ENCODE measurements at places on chromosomes 6 and 20.

DNA sequence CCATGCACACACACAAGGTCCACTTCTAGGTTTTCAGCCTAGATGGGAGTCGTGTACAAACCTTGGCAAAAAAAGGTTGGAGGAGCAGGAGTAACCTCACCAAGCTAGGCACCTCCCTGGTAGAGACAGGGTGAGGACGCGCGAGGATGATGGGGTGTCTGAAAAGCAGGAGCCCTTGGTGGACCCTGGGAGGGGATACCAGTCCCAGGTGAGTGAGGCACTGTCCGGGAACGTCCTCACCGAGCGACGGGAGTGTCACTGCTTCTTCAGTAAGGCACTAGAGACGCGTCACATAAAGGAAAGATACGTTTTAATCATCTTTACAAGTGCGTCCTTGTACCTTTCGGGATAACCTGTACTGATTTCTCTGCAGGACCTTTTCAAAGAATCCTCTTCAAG, 29.4 kb upstream of the ZBP1 start:
- no peak for DNase-seq

- DNase-seq, result no peak
Observed at GRCh38 chr6:17930321-17930993, 57.0 kb downstream of the KIF13A start.

DNA sequence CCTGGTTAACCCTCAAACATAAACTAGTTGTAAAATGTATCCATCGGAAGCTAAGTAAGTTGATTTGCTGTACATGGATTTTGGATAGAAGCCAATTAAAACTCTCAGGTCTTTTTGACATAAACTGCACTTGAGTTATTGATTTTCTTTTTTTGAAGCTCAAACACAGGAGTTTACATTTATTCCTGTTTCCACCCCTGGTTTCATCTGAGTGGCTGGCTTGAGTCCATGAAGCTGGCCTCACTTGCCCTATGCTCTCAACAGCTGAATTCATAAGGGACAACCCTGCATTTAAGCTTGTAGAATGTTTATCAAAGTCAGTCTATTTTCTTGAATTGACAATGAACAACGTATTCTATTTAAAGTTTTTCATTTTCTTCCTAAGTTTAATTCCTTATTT, 58.1 kb upstream of the PLEKHG1 start:
- no peak for DNase-seq

DNA sequence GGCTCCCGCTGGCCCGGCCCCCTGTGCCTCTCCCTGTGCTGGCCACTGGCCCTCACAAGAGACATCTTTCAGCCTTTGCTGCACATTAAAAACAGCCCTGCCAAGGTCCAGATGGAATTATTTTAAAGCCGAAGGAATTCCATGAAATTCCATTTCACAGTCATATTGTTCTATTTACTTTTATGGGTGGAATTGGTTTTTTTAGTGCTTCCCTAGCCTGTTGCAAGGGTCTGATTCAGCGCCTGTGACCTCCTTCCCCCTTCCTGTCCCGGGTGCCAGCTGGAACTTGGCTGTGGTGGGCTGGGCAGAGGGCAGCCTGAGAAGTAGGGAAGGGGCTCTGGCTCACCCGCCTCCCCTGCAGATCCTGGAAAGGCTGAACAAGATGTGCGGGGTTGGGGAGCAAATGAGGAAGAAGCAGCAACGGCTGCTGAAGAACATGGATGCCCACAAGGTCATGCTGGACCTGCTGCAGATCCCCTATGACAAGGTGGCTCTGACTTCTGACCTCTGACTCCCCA, 34.3 kb downstream of the UQCC2 start:
- DNase-seq, result no peak

- no peak for DNase-seq
Observed at GRCh38 chr6:151067684-151068596, 171.8 kb upstream of the AKAP12 start.

GRCh38 chr20:52869698-52870501, 102.3 kb upstream of the TSHZ2 start:
- no peak for DNase-seq

GRCh38 chr20:35644806-35645205, 19.9 kb downstream of the CPNE1 start:
- no peak for DNase-seq

GRCh38 chr20:38253571-38253970, 7.0 kb downstream of the KIAA1755 start:
- no peak for DNase-seq

- DNase-seq, result no peak
Observed at GRCh38 chr20:63202811-63203526, 13.0 kb downstream of the YTHDF1 start.

All from stimulated activated CD4-positive, alpha-beta T cell treated with anti-CD3 and anti-CD28 coated beads, TNF-alpha, amount 100 ng/mL, for 48 hours (primary cell).